Activated CD8-positive, alpha-beta memory T cell treated with anti-CD3 and anti-CD28 coated beads, Interleukin-2, amount 10 ng/mL, durations not matched to agents 7 days and 5 days (primary cell): ENCODE measurements at places on chromosomes 2 and 18. TPM values are rescaled to one million over a fixed set of nuclear protein-coding genes. Genes with fewer than 3 reads are reported as not detected.

The MALL gene
- not detected for total RNA-seq

The MREG gene
- total RNA-seq = 16.2 TPM

The CAPN14 gene
- 0.33 TPM for total RNA-seq

The ZNF521 gene
- not detected for total RNA-seq

The CHRND gene
- not detected for total RNA-seq

The GNLY gene
- total RNA-seq = 364 TPM

The TYW5 gene
- 12.6 TPM for total RNA-seq

The NEU2 gene
- total RNA-seq = not detected

The SLC9A4 gene
- total RNA-seq = 0.18 TPM

The MAP3K19 gene
- not detected for total RNA-seq

The CRYBA2 gene
- not detected for total RNA-seq

The CRYGD gene
- total RNA-seq = not detected

The TANK gene
- 147 TPM for total RNA-seq

The NETO1 gene
- total RNA-seq = not detected

The HIBCH gene
- 18.7 TPM for total RNA-seq

The EMILIN1 gene
- 0.75 TPM for total RNA-seq

The NR4A2 gene
- 3.2 TPM for total RNA-seq

The FRZB gene
- not detected for total RNA-seq

The SPC25 gene
- total RNA-seq = 40.1 TPM

The LONRF2 gene
- 0.21 TPM for total RNA-seq

The UGT1A4 gene
- not detected for total RNA-seq

The PIGN gene
- total RNA-seq = 27.8 TPM

The C18orf54 gene
- 13.9 TPM for total RNA-seq

The KCNS3 gene
- total RNA-seq = not detected

The NEU4 gene
- 0.12 TPM for total RNA-seq

The PPP1R1C gene
- total RNA-seq = not detected

The CPLX4 gene
- not detected for total RNA-seq

The IL18RAP gene
- 14.9 TPM for total RNA-seq

The UGT1A3 gene
- total RNA-seq = not detected

The ACVR1C gene
- 2.4 TPM for total RNA-seq

The EPHA4 gene
- total RNA-seq = 0.59 TPM
